ENCODE measurements at places on chromosomes 11 and 22. TPM values are rescaled to one million over a fixed set of nuclear protein-coding genes. Genes with fewer than 3 reads are reported as not detected.
A peak's percentile ranks its signal among the peaks of the same experiment; 100 is the strongest.

DNA sequence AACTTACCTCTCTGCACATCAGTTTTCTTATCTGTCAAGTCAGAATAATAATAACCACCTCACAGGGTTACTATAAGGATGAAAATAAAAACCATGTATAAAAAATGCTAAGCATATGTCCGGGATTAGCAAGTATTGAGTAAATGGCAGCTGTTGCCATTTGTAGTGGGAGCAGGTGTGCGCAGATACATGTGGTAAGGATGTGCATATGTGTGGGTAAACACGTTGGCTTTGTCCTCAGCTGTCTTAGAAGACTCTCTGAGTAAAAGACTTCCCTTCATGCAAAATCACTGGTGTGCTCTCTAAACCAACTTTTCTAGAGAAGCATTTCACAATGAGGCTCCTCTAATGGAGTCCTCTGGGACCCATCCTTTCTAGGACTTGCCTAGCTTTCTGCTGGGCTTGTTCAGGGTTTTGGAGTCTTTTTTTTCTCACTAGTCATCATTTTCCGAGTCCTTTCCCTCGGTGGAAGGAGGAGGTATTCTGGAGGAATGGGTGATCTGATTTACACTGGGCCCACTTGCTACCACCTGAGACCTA is 62.4 kb downstream of the NELL1 start:
- H3K27ac ChIP-seq = no peak overlapping the region
- no peak overlapping the region for H3K4me3 ChIP-seq
- no peaks in the 10 kb centered on the region for H3K36me3 ChIP-seq
- no peaks in the 10 kb centered on the region for H3K27me3 ChIP-seq
- no peak for DNase-seq
- H3K4me1 ChIP-seq = no peaks in the 10 kb centered on the region

DNA sequence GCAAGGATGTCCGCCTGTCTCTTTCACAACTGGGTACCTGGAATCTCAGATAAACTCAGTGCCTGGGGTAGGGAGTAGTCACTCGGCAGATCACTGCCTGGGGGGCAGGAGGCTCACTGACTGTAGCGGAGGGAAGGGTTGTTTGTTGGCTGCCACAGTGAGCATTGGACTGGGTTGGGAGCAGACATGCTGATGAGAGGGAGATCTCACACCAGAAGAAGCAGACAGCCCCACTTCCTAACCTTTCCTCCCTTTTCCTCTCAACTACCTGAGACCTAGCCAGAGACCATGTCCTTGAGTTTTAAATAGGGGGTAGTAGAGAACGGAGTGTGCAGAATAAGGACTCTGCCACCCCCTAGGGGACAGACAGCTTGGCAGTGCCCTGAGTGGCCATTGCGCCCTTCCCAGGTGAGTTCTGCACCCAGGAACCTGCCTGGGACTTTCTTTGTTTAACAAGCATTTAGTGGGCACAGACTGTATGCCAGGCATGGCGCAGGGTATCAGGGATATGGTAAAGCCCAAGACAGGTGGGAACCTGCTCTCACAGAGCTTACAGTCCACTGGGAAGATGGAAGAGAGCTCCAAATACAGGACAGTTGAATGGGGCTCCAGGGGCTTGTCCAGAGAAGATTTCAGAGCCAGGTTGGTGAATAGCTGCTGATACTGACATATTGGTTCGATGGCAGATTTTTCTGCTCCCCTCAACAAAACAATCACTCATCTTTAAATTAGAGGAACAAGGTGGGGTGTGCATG is 115.7 kb upstream of the NNMT start:
- H3K36me3 ChIP-seq = no peaks in the 10 kb centered on the region
- H3K27me3 ChIP-seq = no peaks in the 10 kb centered on the region
- H3K4me1 ChIP-seq = peaks cover 93% of the 10 kb centered on the region
- peak overlapping the region; percentile 91 for H3K27ac ChIP-seq

DNA sequence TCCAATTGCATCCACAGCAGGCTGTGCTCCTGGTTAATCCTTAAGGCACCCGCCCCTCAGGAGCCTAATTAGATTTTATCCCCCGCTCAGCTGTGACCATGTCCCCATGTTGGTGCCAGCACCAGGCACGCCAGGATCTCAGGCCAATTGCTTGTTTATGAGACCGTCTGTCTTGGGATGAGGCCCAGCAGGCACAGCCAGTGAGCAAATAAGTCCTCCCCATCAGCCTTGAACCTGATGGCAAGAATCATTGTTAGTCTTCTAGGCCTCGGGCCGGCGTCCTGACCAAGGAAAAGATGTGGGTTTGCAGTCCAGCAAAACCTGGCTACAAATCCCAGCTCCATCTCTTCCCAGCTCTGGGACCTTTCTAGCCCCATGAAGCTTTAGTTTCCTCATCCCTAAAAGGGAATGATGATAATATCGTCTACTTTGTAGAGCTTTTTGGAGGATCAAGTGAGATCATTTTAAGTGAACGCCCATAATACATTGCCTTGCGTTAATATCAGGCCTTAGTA is 57.3 kb downstream of the TP53I11 start:
- no peak for DNase-seq
- no peaks in the 10 kb centered on the region for H3K27me3 ChIP-seq
- no peaks in the 10 kb centered on the region for H3K36me3 ChIP-seq
- no peaks in the 10 kb centered on the region for H3K4me1 ChIP-seq
- no peak overlapping the region for H3K4me3 ChIP-seq

- DNase-seq = no peak
- no peaks in the 10 kb centered on the region for H3K4me1 ChIP-seq
- no peaks in the 10 kb centered on the region for H3K27me3 ChIP-seq
- H3K4me3 ChIP-seq = no peak overlapping the region
- no peak overlapping the region for H3K27ac ChIP-seq
- no peaks in the 10 kb centered on the region for H3K36me3 ChIP-seq
Observed at GRCh38 chr11:43907028-43907975, 26.7 kb downstream of the ALKBH3 start.

The MS4A10 gene
- total RNA-seq = not detected

DNA sequence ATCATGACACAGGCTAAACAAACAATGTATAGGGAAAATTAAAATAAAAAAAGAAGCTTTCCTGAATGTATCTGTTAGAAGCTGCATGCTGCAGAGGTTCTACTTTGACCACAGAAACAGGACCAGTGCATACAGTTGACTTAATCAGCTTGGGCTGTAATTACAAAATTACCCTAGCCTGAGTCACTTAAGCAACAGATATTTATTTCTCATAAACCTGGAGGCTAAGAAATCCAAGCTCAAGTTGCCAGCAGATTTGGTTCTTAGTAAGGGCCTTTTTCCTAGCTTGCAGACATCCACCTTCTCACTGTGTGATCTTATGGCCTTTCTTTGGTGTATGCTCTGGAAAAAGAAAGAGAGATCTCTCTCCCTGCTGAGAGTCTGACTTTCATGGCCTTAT is 946.5 kb upstream of the RAG2 start:
- no peaks in the 10 kb centered on the region for H3K36me3 ChIP-seq
- H3K4me1 ChIP-seq = no peaks in the 10 kb centered on the region
- no peaks in the 10 kb centered on the region for H3K27me3 ChIP-seq
- no peak overlapping the region for H3K4me3 ChIP-seq
- DNase-seq = no peak

The CSRP3 gene
- total RNA-seq = not detected

Measured in upper lobe of left lung (tissue), 6 donors.